HL-60 (cell line): ENCODE measurements at places on chromosomes 3 and 15.

GRCh38 chr3:171116365-171116764 lies 89.8 kb upstream of the SLC2A2 start:
- no peak for DNase-seq

GRCh38 chr3:103653996-103654395 lies 1219.2 kb downstream of the ZPLD1 start:
- DNase-seq, result no peak

DNA sequence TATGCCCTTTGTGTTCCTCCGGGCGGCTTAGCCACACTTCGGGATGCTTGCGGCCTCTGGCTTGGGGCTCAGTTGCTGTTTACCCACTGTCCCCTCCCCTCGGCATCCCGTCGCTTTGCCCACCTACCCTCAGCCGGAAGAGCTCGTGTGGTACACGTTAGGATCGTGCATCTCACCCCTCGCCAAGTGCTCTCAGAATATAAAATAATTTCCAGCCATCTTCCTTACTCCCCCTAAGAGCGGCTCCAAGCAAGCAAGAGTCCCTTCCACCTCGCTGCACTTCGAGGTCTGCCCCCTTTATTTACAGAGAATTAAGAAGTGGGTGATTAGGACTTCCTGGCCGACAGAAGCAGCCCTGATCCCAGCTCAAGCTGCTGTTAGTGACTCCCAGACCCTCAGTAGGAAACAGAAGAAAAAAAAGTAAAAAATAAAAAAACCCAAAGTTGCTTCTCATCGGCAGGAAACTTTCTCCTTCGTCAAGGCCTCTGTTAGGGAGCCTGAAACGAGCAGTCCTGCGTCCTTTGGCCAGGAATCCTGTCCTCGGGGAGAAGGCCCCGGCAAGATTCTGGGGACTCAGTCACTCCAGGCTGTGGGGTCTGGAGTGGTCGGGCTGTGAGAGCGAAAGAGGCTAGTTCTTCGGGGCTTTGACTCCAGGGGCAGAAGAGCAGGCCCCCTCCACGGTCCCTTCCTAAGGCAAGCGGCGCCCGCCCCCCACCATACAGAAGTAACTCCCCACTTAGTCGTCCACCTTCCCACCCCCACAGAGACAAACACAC lies 3.0 kb downstream of the MEIS2 start:
- DNase-seq, result no peak

- DNase-seq, result no peak
Observed at GRCh38 chr3:57863380-57863779, 107.3 kb downstream of the SLMAP start.

GRCh38 chr3:182400838-182401237 lies 392.5 kb upstream of the ATP11B start:
- DNase-seq, result no peak

DNA sequence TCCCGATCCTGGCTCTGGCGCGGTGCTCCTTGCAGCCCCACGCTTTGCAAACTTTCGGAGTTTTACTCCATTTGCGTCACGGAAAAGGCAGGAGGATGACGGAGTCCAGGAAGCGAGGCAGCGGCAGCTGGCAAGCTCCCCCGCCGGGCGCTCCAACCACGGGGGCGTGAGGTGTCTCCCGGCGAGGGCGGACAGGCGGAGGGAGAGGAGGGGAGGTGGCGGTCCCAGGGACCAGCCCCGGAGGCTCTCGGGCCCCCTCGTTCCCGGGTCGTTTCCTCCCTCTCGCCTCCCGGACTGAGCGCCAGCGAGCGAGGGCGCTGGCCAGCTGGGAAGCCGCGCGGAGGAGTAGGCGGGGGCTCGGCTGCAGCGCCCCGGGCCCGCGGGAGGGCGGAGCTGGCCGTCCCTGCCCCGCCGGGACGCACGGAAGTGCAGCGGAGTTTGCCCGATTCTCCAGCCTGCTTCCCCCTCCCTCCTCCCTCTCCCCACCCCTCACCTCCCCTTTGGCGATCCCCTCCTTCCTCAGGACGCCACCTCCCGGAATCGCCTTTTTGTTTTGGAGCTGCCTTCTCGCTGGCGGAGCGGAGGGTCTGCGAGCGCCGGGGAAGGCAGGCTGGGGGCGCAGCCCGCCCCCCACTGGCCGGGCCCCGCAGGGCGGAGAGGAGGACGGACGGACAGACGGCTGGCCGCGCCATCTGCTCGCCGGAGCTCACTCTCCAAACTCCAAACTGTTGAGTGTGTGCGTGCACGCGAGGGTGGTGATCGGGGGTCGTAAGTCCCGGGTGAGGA lies at the start of gene SNX33:
Gene SNX33, plus strand, starts transcription at position 543 of the 786 bp plus-strand sequence. CDS start 1,191 bp downstream, outside the sequence.
- DNase-seq, result peak; percentile 41

GRCh38 chr3:177936721-177937120 lies 599.5 kb upstream of the KCNMB2 start:
- DNase-seq, result no peak

- DNase-seq, result no peak
Observed at GRCh38 chr3:182755712-182756111, 37.6 kb upstream of the ATP11B start.

- DNase-seq, result no peak
Observed at GRCh38 chr3:26141296-26141695, 351.4 kb downstream of the OXSM start.

DNA sequence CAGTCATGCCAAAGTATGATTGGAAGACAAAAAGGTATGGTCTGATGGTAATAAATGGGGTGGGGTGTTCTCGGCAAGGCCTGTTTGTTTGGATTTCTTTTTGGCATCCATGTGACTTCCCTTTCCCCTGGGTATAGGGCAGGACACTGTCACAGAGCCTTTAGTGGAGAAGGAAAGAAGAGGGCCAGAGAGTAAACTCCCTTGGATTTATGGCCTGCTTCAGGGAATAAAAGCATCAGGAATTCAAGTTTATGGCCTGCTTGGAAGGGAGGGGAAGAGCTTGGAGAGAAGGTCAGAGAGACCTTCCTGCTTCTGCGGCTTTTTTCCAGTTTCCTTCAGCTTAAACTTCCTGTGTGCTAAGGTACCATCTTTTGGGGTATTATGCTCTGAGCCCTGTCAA lies 179.4 kb upstream of the ADAMTS9 start:
- no peak for DNase-seq

DNA sequence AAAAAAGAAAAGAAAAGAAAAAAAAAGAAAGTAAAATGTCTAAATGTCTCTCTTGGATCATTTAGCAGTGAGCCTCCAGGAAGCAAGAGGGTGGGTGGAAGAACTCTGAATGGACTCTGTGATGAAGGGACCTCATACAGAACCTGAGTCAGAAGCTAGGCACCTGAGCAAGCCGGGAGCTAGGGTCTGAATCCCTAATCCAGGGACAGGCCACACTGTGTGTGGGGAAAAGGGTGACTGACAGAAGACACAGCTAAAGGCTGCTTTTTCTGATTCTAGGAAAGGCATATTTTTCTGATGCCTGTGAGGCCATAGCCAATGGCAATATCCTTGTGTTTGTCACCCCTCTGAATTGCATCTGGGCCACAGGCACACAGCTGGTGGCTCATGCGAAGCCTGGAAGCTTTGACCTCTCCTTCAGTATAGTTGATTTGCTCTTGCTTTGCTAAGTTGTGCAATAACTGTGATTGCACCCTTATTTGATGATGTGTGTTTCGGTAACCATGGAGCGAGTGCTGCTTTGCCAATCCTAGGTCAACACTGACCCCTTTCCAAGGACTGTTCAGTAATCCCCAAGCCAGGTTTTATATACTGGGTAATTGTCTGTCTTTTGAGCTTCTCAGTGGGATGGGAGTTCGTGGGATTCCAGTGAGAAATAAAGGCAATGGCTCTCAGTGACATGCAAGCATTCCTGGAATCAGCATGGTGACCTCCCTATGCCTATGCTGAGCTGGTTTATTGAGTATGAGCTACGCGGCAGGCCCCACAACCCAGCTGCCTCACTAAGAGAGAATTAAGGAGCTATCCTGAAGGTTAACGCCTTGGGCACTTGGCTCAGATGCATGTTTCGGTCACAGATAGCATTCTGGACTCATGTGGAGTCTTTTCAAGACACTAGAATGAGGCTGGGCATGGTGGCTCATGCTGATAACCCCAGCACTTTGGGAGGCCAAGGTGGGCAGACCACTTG lies 49.0 kb upstream of the OSBPL11 start:
- peak; percentile 5 for DNase-seq

DNA sequence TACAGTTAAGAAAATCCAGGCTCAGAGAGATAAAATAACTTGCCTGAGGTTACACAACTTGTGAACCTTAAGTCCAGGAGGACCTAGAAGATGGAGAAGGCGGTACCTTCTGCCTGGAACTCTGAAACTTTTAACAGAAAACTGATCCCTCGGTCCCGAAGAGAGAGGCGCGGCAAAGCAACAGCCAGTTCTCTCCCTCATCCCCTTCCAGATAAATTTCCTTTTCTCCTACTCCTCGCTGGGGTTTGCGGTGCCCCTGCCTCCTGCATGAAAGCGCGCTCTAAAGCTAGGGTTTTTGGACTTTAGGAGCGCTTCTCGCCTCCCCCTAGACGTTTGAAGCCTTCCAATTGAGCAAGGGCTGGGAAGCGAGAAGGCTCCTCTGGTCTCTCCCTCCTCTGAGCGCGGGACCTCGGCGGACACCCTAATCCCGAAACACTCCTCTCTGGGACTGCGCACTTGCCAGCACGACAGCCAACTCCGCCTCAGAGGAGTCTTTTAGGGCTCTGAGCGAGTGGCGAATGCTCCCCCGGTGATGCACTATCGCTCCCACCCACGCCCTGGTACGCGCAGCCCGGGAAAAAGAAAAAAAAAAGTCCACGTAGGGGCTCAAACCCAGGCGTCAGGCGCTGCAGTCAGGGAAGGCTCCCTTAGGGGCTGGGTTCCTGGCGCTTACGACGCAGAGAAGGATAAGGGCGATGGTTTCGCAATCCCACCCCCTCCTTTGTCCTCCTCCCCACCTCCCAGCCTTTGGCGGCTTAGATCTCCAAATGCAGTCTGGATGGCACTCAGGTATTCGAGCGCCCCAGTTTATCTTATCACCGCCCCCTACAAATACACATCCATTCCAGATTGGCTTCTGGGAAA lies 7.9 kb upstream of the EOMES start:
- no peak for DNase-seq

- no peak for DNase-seq
Observed at GRCh38 chr3:62970648-62971047, 95.4 kb upstream of the CADPS start.

DNA sequence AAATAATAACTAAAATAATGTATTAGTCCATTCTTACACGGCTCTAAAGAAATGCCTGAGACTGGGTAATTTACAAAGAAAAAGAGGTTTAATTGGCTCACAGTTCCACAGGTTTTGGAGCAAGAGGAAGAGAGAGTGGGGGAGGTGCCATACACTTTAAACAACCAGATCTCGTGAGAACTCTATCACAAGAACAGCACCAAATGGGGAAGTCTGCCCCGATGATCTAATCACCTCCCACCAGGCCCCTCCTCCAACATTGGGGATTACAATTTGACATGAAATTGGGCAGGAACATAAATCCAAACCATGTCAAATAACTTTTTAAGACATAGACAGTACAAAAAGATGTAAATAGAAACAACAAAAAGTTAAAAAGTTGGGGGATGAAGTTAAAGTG lies 63.2 kb downstream of the ILDR1 start:
- peak; percentile 26 for DNase-seq

DNA sequence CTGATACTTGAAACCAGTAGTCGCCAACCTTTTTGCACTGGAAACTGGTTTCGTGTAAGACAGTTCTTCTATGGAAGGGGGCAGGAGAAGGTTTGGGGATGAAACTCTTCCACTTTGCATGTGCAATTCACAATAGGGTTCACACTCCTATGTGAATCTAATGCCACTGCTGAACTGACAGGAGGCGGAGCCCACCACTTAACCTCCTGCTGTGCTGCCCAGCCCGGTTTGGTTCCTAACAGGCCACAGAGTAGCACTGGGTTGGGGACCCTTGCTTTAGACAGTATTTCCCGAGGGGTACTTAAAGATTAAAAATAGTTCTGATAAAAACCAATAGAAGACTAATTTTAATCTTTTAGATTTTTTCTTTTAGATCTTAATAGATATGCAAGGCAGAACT lies 11.1 kb downstream of the TFG start:
- DNase-seq, result no peak

DNA sequence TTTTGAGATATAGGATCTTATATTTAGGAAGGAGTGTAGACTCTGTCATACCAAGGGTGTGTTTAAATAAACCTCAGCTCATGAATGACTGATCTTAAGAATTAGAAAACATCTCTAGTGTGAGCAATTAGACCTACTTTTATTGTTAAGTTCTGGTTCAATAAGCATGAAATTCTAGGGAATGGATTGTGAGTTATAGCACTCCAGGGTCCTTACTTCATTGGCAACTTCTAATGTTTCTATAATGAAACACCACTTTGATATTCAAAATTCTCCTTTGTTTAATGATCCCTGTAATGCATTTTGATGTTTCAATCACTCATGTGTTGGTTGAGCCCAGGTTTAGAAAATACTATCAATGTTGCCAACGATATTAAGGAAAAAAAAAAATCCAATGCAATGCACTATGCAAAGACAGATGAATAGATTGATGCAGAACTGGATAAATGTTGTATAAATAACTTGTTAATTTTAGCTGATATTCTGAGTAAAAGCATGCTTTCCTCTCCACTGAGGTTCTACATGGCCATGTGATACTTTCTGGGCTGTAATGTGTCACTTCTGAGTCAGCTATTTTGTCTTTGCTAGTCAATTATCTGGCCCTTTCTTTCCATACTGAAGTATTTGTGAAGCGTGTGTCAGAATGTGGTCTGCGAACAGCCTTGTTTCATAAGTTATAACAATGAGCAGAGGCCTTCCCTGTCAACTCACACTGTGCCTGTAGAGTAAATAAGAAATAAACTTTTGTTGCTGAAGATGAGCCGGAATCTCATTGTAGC lies 1035.9 kb downstream of the PLOD2 start:
- no peak for DNase-seq

DNA sequence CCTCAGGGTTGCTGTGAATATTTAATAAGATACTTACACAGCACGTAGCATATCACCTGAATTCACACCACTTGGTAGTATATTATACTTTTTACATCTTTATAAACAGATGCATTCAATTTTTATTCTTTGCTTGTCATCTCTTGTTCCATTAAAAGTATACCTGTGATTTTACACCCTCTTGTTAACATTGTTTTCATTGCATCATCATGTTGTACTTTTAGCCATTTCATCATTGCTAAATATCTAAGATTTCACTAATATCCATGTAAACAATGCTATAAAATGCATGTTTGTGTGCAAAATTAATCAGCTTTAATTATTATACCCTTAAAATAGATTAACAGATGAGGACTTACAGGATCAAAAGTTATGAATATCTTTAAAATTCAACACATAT lies 155.3 kb downstream of the MEX3B start:
- no peak for DNase-seq

GRCh38 chr3:196311-197148 lies at the start of gene CHL1:
Gene CHL1 (plus strand): TSS chr3:196763. CDS start chr3:319777, 123,014 bp downstream.
- no peak for DNase-seq

DNA sequence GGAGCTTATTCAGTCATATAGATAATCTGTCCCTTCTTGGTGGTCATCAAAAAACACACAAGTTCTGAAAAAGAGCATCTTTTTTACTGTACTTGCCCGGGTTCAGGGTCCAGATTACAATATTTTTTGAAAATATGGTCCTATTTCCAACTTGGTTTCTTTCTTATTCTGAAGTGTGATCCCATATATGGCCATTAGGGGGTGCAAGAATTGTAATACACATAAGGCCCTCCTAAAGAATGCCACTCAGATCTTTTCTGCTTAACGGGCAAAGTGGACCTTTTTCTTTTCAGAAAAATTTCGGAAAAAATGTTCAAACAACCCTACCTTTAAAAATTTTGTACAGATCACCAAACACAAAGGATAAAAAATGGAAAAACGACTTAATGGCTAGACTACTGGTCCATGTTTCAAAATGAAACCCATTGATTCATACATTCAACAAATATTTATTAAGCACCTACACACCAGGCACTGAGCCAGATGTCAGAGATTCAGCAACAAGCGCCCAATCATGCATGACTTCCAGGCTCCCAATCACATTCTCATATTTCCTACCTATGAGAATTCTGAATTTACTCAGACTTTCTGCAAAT lies 102.0 kb upstream of the MYRIP start:
- DNase-seq, result no peak
